Activated naive CD4-positive, alpha-beta T cell treated with anti-CD3 and anti-CD28 coated beads, Interleukin-2, amount 10 ng/mL, durations not matched to agents 7 days and 5 days (primary cell): ENCODE measurements at places on chromosomes 6 and 20.

DNA sequence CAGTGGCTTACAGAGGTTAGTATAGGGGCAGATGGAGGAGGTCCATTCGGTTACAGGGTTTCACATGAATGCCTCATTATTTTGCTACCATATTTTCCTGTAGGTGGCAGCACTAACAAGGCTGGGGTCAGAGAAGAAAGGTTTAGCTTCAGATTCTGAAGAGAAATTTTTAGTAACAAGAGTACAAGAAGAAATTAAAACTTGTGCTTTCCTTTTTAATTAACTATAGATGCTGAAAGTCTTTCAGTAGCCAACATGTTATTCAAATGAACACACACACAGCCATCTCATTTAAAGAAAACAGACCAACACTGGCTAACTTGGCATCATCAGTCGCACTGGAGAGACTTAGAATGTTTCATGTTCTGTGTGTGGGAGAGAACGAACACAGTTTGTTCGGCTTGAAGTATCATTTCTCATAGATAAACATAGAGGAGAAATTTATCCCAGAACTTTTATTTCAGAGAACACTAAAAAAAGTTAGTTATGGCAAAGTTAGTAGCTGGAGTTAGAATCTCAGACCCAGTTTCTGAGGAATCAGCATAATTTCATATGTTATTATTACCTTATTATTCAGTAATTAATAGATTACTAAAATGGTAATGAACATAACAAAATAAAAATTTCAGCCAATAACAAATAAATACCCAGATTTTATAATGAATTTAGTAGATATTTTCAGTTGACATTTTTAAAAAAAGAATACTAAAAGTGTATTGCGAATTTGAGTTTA is 314.0 kb upstream of the RSPO3 start:
- no peak for DNase-seq

GRCh38 chr20:56098981-56099500 is 93.7 kb upstream of the CBLN4 start:
- no peak for DNase-seq

- DNase-seq: no peak
These were observed 525 bp downstream of the FAM229B start for GRCh38 chr6:112087916-112088315.

- DNase-seq: no peak
These were observed 357.4 kb upstream of the PLCB4 start for GRCh38 chr20:8711501-8711900.

DNA sequence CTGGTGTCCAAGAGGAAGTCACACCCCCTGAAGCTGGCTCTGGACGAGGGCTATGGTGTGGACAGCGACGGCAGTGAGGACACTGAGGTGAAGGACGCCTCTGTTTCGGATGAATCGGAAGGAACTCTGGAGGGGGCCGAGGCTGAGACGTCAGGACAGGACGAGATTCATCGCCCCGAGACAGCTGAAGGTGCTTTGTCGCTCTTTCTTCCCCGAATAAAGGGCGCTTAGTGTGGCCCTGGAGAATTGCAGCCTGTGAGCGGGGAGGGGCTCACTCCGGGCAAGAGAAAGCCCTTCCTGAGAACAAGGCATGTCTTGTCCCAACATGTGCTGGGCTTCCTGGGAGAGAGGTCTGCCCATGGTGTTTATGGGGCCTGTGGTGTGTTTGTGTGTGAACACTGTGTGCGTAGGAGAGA is 41.4 kb downstream of the MYT1 start:
- no peak for DNase-seq

GRCh38 chr6:125354649-125355048 is 52.9 kb upstream of the HDDC2 start:
- no peak for DNase-seq

GRCh38 chr20:24612799-24613775 is 143.7 kb downstream of the SYNDIG1 start:
- no peak for DNase-seq
